ENCODE measurements at places on chromosomes 3 and 15.
A peak's percentile ranks its signal among the peaks of the same experiment; 100 is the strongest.

GRCh38 chr15:40183636-40184463 is 23.0 kb downstream of the BUB1B start:
- no peak for DNase-seq

DNA sequence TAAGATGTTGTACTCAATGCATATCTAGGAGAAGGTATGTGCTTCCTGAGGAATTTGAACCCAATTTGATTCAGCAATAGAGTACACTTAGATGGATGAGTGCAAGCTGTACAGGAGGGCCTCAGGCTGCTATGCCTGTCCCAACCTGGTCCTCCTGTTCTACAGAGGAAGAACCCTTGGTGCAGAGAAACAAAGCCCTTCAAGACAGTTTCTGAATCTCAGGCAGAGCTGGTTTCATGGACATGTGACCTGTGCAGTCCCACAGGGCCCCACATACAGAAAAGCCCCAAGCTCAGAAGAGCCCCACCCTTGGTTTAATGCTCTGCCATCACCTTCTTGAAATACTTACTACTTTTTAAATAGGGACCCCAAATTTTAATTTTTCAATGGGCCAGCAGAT is 15.3 kb downstream of the FOXP1 start:
- no peak for DNase-seq

DNA sequence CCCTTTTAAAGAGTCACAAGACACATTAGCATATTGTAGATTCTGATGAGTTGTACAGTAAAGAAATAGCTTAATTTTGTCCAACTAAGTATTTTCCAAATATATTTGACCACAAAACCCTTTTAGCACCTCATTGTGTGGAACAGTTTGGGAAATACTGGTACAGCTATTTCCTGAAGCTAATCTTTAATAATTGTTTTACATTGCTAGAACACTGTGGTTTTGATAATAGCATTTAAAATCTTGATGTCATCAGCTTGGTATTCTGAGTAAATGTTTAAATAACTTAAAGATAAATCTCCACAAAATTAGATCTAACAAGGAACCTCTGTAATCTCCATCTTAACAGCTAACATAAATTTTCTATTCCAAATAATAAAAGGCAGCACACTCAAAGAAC is 140.0 kb upstream of the MLF1 start:
- DNase-seq: peak; percentile 39

DNA sequence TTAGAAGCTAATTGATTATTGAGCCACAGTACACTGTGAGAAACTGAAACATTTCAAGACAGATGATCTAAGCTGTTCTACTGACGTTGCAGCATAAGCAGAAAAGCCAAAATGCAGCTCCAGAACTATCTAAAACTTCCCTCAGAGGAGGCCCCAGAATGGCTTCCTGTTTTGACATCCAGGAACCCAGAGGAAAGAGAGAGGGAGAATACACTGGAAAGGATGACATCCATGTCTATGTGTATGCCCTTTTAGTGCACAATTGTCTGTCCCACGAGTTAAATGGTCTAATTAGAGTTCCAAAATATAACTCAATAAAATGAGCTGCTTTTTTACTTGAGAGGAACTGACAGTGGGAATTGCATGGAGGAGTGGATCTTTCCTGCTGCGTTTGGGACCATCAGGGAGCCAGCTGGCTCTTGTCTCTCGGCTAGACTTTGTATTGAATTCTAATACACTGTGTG is 688.1 kb downstream of the ZNF385D start:
- peak; percentile 3 for DNase-seq

- no peak for DNase-seq
Measured at GRCh38 chr15:75069301-75069925, 46.0 kb downstream of the PPCDC start.

GRCh38 chr3:59854061-59854709 is 804.4 kb upstream of the CFAP20DC start:
- DNase-seq: no peak

DNA sequence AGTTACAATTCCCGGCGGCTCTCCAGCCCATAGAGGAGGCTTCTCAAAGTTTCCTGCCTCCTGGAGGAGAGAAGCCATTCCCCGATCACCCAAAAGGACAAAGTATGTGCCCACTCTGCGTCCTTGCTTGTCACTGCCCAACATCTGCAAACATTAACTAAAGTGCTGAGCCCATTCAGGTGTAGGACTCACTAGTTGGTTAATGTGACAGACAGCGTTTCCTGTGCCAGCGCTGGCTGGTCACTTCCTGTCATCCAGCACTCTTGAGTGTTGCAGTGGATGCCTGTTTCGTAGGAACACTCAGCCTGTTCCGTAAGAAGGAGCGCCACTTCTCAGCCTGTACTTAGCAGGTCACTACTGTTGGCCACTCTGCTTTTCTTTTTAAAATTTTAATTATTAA is 100.3 kb downstream of the APBA2 start:
- no peak for DNase-seq

GRCh38 chr3:98223907-98224672 is 40.0 kb upstream of the OR5H6 start:
- DNase-seq: no peak

DNA sequence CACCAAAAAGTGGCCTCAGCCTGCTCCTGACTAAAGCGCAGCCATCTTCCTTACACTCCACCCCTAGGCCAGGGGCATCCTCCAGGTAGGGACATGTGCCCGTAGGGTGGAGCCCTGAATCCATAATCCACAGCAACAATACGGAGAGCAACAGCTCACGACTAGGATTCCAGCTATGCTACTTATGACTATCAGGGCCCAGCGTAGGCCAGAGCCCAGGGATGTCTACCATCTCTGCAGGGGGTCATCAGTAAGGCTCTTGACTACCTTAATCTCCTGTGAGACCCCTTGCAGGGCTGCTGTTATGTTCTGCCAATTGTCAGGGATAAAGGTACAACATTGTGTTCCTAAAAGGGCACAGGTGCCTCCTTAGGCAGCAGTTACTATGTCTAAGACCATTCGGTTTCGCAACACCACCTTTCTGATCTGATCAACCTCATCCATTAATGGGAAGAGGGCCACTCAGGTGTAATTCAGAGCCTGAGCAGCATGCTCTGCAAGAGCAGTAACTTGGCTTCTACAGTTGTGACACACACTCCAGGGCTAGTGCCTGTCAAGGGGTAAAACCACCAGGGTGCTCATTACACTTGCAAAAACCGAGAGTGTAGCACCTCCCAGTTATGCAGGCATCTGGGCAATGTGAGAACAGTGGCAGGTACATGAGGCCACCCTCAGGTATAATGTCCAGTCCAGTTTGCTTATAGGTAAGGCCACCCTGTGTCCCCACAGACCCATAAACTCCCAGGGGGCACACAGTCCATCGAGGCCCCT is 11.0 kb downstream of the CCRL2 start:
- DNase-seq: no peak

GRCh38 chr3:45665101-45665572 is 24.1 kb upstream of the SACM1L start:
- DNase-seq: peak; percentile 52

DNA sequence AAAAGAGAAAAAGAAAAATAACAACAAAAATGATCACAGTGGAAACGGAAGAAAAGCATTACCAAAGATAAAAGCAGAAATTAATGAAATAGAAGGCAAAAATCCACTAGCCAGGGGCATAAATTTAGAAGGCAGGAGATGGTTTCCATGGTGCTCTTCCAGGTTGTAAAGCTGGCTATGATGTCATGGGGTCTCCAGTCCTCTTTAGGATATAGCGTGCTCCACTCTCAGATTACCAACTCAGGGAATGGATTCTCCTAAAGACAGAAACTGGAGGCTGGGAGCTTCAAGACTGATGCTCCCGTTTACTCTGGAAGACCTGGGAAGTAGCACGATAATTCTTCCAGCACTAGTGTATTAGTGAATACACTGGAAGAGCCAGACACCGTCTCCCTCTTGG is 10.9 kb upstream of the ULK4 start:
- no peak for DNase-seq

GRCh38 chr3:149152420-149152819 is 23.0 kb downstream of the HPS3 start:
- peak; percentile 16 for DNase-seq

- no peak for DNase-seq
Measured at GRCh38 chr15:99427210-99427609, 138.6 kb upstream of the MEF2A start.

- DNase-seq: peak; percentile 64
Measured at GRCh38 chr15:74320352-74321247, 46.8 kb downstream of the CYP11A1 start.

DNA sequence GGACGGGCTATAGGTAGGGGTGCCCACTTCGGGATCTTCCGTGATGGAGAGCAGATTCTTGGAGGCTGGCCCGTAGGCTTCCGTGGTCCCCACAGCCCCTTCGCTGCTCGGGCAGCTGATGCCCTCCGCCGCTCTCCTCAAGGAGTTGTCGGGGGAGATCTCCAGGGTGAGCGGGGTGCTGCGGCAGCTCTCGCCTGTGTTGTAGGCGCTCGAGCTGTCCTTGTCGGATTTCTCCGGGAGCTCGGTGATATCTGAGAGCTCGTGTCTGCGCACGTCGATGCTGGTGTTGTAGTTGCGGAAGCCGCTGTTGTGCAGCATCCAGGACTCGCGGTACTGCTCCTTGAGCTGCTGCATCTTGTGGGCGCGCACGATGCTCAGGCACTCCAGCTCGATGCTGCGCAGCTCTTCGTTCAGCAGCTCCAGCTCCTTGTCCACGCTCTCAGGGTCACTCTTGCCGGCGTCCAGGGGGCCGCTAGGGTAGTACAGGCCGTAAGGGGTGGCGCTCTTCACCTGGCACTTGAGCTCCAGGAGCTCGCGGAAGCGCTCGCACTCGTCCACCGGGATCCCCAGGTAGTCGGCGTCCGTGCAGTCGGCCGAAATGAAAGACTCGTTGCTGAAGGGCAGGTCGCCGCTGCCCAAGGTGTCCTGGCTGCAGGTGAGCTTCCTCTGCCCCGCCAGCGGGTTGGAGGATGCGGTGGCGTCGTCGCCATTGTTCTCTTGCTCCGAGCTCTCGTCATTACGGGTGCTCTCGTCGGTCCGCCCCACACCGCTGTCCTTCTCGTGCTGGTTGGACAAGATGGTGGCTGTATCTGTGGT is 240.4 kb downstream of the PDZRN3 start:
- no peak for DNase-seq

GRCh38 chr15:57460208-57460816 is 84.0 kb downstream of the CGNL1 start:
- no peak for DNase-seq

DNA sequence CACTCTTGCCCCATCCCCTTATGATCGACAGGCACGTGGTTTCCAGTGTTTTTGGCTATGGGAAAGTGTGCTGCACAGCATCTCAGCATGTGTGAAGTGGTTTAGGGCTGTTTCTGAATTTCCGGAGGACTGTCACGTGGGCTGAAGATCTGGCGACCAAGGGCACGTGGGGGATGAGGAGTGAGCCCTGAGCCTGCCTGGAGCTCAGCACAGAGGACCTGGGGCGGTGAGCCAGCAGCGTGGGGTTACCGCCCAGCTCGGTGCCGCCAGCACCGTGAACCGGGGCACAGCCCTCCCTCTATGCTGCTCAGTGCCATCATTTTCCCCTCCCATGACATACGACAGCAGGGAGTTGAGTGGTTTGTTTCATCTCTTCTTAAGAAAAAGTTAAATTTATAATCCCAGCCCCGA is 150.2 kb downstream of the DNAJB8 start:
- peak; percentile 18 for DNase-seq

- DNase-seq: no peak
Measured at GRCh38 chr3:55859305-55859704, 372.2 kb upstream of the WNT5A start.

DNA sequence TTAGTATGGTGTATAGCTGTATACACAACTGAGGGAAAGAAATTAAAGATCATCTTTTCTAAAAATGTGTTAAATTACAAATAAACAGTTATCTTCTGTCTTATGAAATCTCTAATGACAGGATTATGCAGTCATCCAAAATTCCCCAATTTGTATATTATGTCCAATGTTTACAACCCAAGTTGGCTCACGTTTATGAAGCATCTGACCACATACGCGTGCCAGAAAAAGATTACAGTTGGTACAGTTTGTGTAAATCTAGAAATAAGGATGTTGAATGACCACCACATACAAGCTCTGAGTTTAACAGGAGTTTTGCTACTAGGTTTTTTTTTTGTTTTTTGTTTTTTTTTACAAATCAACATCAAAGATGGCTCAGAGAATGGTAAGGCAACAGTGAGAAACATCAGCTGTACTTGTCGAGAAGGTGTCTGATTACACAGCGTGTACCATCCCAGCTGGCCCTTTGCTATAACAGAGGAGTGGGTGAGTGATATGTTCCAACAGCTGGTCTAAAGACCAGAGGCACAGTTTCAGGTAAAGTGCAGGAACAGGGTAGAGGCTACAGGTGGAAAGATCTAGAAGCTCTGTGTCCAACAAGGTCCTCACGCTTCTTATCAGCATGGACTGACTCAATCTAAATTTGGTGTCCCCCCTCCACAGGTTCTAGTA is 47.1 kb downstream of the USF3 start:
- DNase-seq: no peak

DNA sequence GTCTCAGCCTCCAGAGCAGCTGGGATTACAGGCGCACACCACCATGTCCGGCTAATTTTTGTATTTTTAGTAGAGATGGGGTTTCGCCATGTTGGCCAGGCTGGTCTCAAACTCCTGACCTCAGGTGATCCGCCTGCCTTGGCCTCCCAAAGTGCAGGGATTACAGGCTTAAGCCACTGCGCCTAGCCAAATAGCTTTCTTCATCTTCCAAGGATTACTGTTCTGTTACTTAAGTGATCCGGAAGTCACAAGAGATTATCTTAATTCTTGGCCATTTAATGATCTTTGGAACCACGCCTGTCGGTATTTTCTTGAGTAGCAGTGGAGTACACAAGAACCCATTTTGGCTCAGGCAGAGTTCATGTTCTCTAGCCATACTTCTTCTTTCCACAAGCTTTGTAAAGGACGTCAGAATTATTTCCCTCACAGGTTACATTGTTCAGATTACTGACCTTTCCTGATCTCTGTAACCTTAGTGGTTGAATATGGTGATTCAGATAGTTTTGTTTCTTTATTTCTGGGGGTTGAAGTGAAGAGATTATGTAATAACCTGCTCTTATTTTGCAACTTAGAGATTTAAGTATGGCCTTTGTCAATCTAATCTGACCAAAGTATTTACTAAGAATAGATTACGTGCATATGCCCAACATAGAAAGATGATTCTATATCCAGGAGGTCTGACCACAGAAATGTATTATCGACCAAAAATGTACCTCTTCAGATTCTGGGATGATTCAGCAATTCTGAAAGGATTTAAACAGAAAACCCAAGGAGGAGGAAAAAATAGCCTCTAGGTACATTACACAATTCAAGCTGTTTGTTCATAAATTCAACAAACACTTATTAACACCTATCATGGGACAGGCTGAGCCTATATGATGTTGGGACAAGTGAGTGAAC is 132.2 kb downstream of the GREM1 start:
- DNase-seq: peak; percentile 96

All from fibroblast of skin of back (primary cell).